Mesenteric fat pad (tissue), 1 donor: ENCODE measurements at places on chromosomes 4 and X. TPM values are rescaled to one million over a fixed set of nuclear protein-coding genes. Genes with fewer than 3 reads are reported as not detected.
A peak's percentile ranks its signal among the peaks of the same experiment; 100 is the strongest.

GRCh38 chr4:145019346-145019745, 78.7 kb downstream of the ANAPC10 start:
- no peak for DNase-seq

DNA sequence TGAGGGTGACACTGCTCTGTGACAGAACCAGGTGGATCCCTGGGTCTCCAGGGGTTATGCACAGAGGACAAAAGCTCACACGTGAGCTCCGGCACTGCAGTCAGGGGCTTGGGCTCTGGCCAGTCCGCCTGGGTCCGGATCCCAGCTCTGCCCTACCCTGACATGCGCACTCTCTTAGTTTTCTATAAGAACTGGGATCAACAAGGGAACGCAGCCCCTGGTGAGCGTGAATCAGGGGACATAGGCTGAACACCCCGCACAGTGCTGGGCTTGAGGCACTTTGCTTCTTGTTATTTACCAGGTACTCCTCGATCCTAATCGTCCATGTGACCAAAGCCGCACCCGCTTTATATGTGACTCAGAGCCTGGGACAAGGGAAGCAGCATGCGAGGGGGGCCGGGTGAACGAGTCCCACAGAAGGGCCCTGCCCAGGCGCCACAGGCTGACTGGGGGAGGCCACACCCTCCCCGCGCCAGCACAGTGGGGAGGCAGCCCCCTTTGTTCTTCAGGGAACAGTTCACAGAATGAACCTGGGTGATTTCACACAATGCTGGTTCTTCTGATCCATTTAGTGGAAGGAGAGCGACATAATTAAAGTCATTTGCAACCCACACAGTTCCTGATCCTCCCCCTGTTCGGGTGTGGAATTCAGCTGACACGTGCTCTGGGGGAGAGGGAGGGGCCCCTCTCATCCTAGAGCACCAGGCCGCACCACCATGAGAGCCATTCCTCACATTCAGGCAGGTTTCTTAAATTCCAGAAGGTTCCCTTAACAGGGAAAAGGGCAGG, 55.5 kb downstream of the WFS1 start:
- DNase-seq: no peak

- no peak for DNase-seq
Measured at GRCh38 chr4:13160920-13161319, 323.2 kb downstream of the RAB28 start.

GRCh38 chr4:108751321-108751720, 11.5 kb downstream of the ETNPPL start:
- DNase-seq: no peak

DNA sequence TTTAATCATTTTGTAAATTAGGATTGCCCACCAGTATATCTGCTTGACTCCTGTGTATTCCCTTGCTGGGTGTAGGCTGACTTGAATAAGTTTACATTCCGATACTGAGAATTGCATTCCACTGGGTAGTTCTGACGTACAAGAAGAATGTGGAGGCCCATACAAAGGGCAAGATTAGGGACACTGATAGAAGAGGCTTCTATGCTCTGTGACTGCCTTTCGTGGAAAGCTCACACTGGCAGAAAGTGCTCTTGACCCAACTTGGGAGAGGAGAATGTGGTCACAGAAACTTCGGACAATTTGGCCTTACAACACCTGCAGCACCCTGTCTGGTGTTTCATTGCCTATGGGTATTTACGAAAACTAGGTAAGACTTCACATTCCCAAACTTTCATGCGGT, 126.3 kb downstream of the RAPGEF2 start:
- DNase-seq: no peak

GRCh38 chr4:122668241-122668640, 47.4 kb upstream of the IL21 start:
- DNase-seq: no peak

- no peak for DNase-seq
Measured at GRCh38 chrX:149032449-149032848, 472.7 kb downstream of the IDS start.

DNA sequence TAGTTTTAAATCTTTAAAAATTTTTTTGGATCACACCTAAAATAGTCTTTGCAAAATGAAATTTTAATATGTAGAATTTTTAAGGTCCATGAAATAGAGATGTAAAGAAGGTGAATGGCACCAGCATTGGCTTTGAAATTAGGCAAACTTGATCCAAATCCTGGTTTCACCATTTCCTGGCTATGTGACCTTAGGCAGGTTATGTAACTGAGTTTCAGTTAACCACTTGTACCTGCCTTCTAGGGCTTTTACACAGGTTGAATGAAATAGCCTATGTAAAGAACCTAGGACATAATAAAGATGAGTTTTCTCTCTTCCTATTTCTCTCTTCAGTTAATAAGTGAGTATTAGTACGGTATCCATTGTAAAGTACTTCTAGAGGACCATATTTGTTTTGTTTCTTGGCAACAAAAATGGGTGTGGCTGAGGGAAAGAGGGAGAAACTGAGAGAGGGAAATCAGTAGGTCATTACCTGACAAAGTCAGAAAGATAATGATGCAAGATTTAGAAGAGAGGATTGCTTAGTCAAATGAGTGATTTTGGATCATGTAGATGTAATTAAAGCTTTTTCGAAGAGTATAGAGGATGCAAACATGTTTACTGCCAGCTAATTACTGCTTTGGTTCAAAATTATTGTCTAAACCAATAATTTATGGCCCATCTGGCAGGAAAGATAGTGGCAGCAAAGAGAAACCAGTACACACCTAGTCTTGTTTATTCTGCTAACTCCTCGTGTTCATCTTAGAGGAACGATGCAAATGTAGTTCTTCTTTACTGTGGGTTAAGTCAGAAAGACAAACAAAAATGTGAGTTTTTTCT, 81.9 kb downstream of the PDLIM5 start:
- no peak for DNase-seq

DNA sequence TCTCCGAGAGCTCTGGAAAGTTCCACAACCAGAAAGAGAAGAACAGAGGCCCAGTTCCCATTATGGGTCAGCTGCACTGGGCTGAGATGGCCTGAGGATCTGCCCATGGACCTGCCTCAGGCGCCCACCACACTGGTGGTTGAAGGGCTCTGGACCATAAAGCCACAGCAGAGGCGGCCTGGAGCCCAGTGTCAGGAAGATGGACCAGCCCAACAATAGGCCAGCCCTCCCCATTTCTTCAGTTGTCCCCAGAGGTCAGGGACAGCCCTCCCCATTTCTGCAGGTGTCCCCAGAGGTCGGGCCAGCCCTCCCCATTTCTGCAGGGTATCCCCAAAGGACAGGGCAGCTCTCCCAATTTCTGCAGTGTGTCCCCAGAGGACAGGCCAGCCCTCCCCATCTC, 37.2 kb upstream of the C4orf50 start:
- DNase-seq: no peak

- no peak for DNase-seq
Measured at GRCh38 chr4:47801481-47802002, 36.3 kb downstream of the CORIN start.

DNA sequence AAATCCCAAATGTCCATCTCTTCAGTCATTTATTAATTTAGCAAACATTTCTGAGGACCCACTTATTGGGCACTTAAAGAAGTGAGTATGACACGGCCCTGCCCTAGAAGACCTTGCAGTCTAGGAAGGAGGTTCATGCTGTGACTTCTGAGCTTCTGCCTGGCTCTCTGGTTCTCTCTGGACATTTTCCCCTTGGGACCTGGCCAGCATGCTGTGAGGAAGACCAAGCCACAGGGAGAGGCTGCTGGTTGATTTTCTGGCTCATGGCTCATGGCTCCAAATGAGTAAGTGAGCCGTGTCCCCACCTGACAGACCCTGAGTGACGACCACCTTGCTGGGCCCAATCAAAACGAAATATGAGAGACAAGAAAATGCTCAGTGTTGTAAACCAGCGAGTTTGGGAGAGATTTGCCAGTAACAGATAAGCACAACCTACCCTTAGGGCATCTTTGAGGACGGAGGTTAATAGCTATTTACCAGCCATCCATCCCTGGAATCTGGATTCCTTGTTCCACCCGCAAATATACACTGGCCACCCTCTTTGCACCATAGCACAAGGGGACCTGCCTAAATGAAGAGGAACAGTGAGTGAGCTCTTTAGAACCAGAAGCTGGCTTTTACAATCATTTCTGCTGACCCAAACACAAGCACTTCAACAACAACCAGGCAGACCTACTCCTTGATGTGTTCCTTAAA, 876 bp downstream of the MPP1 start:
- DNase-seq: no peak

DNA sequence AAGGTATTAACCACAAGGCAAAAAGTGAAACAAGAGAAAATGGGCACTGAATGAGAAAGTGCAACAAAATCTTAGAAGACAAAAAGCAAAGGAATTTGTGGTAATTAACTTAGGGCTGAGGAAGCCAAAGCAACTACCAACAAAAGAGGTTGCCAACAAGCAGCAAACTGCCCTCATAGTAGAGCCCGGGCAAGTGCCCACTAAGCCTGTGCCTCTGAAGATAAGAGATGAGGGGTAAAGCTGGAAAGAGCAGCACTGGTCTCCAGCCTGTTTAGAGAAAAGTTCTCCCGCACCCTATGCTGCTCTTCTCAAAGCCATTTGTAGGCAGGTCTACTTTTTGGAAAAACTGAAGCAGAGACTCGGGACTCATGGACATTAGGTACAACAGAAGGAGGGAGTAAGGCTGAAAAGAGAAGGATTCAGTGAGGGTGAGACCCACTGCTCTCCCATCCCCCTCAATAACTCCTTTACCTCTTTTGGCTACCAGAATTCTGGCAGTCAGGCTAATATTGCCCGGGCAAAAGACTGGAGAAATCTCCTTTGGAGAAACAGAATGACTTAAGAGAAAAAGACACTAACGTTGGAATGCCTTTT, 29.6 kb upstream of the KCNE5 start:
- DNase-seq: no peak

GRCh38 chrX:69307756-69308155, 142.5 kb upstream of the PJA1 start:
- DNase-seq: no peak

DNA sequence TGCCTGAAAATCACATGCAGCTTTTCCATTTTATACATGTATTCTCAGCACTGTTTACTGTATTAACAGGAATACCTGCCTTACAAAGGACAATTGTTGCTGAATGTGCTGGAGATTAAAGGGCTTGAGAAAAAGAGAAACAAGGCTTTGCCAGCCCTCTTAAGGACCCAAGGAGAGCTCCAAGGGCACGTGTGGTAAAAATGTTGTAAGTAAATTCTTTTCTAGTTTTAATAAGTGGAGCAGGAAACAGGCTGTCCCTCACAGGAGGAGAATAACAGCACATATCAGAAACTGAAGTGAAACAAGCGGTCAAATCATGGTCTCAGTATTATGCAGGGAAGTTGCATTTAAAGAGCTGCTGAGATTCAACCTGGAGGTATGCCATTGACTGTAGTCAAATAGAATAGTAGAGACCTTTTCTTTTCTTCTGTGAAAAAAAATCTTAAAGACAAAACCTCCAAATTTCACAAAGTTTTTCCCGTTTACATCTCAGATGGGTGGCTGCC, 18.5 kb downstream of the IGFBP7 start:
- DNase-seq: no peak

DNA sequence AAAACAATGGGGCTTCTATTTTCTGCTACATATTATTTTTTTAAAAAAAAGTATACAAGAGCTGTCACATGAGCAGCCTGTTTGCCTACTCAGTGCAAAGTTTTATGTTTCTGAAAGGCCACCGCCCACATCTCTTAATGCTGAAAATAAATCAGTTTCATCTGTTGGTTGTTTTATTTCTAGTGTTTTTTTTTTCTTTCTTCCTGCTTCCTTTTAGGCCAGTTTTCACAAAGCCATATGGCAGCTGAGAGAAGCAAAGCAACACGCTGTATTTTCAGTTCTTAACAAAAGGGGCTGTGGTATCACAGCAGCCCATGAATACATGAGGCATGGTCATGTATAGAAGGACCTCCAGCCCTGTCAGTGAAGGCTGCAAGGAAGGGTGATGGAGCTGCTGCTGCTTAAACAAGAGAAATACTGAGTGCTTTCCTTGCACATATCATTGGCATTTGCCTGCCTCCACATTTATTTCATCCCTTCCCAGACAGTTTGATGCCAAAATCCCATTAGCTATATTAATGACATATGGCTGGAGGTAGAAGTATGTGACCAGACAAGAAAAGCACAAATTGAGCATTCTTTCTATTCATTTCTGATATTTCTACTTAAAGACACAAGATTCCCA, 172.5 kb downstream of the PCDH18 start:
- no peak for DNase-seq

GRCh38 chr4:143097751-143098150, 87.0 kb upstream of the USP38 start:
- no peak for DNase-seq

DNA sequence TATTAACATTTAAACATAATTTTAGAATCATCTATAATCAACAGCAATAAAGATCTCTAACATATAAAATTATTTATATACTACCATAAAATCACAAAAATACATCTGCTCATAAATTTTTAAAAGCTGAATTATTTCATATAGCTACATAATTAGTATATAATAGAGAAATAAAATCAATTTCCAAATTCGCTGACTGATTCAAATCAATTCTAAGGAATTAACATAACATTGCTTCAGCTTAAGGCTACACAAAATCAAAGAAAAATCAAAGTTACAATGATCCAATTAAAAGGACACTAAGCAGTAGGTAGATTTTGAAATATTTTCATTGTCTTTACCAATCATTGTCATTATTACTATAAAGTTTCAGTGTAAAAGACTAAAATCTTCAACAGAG, 194.7 kb downstream of the LRBA start:
- DNase-seq: no peak

- peak; percentile 91 for DNase-seq
Measured at GRCh38 chr4:15654593-15655222, 449 bp downstream of the FBXL5 start.

Gene MAMLD1
- 11.2 TPM for total RNA-seq

Gene HSFX2
- not detected for total RNA-seq

Gene FAM184B
- total RNA-seq: not detected

Gene AMTN
- total RNA-seq: not detected

Gene PLP2
- total RNA-seq: 74.3 TPM

Gene TASL
- total RNA-seq: 4.0 TPM

Gene JCHAIN
- 9.4 TPM for total RNA-seq

Gene DKK2
- 0.77 TPM for total RNA-seq

Gene GUCY1B1
- total RNA-seq: 5.0 TPM

Gene MAGEB10
- total RNA-seq: not detected

Gene DGKK
- not detected for total RNA-seq

Gene PRR32
- not detected for total RNA-seq
